ENCODE measurements at places on chromosomes 12 and 14.

- DNase-seq, result peak; percentile 4
Measured at GRCh38 chr14:49114161-49114893, 471.9 kb downstream of the RPS29 start.

GRCh38 chr12:44227616-44228015, 391.7 kb downstream of the TMEM117 start:
- no peak for DNase-seq

GRCh38 chr12:31214626-31215517, 111.1 kb downstream of the SINHCAF start:
- DNase-seq, result no peak

DNA sequence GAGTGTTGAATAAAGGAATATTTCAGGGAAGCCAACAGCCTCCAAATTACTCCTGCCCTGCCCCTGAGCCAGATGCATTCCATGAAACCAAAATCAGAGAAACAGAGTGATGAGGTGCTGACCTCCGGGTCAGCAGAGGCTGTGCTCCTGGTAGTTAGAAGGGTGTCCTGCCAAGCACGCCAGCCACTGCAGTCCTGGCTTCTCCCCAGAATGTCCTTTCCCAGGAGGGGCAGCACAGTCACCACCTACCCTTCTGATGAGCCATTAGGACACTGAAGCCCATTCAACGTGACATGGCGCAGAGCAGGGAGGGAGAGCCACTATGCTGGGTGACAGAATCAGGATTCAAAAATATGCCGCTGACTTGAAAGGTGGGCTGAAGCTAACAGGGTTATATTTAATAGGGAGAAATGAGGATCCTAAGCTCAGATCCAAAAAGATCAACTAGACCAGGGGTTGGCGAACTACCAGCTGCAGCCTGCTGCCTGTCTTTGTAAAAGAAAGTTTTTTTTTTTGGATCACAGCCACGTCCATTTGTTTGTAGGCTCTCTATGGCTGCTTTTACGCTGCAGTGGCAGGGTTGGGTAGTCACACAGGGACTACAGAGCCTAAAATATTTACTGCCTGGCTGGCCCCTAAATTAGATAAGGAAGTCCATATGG, 34.5 kb upstream of the PLEK2 start:
- DNase-seq, result no peak

GRCh38 chr12:27524839-27525753, 1.1 kb downstream of the PPFIBP1 start:
- DNase-seq, result peak; percentile 12

DNA sequence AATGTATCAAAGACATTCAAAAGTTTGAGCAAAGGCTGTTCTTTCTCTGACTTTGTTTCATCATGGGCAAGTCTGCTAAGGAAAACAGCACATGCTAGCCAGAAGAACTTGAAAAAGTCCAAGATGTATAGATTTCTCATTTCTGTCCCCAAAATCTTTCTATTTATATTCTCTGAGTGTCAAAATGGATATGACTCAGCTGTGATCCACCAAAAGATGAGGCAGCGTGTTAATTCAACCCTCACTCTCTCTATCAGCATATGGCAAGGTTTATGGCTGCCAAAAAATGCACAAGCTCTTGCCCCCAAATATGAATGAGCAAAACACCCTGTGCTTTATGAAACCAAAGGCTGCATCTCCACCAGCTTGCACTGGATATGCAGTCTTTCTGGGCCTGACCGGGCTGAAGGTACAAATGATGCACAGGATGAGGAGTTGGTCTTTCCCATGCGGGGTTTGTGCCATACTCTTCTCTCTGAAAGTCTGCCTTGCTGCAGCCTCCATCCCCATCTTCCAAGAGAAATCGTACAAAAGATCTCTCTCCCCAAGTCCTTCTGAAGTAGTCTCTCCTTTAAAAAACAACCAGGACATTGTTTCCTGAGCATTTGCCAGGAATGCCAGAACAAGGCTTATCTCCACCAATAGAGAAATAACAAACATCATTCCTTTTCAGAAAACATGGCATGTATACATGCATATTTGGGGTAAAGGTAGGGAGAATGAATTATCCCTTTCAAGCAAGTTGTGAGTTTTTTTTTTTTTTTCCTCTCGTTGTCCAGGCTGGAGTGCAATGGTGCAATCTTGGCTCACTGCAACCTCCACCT, 203.4 kb downstream of the TMX1 start:
- peak; percentile 30 for DNase-seq

GRCh38 chr14:100828031-100828769, 2.3 kb downstream of the MEG3 start:
- peak; percentile 37 for DNase-seq

- DNase-seq, result no peak
Measured at GRCh38 chr12:56922031-56922430, 12.2 kb downstream of the SDR9C7 start.

GRCh38 chr12:68905733-68906132, 27.2 kb downstream of the CPM start:
- DNase-seq, result no peak

GRCh38 chr12:96237465-96238077, 43.4 kb downstream of the ELK3 start:
- peak; percentile 19 for DNase-seq

DNA sequence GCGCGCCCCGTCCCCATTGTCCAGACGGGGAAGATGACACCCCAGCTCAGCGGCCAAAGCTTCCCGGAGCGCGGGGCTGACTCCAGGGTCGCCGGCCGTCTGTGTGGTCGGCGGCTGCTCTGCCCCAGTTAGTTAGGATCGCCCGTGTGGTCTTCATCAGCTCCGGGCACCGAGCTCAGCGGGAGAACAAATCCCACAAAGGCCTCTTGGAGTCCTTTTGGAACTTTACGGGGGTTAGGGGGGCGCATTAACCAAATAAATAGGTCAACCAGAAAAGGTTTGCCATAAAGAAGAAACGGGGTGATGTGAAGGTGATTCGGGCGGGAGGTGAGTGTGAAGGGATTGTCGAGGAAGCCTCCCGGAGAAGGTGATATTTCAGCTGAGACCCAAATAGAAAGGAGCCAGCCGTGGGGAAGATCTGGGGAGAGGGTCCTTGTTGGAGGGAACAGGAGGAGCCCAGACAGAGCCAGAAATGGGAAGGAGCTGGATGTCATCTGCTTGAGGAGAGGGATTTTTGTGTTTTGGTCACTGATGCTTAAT, 697 bp downstream of the ATP6V0A2 start:
- DNase-seq, result no peak

DNA sequence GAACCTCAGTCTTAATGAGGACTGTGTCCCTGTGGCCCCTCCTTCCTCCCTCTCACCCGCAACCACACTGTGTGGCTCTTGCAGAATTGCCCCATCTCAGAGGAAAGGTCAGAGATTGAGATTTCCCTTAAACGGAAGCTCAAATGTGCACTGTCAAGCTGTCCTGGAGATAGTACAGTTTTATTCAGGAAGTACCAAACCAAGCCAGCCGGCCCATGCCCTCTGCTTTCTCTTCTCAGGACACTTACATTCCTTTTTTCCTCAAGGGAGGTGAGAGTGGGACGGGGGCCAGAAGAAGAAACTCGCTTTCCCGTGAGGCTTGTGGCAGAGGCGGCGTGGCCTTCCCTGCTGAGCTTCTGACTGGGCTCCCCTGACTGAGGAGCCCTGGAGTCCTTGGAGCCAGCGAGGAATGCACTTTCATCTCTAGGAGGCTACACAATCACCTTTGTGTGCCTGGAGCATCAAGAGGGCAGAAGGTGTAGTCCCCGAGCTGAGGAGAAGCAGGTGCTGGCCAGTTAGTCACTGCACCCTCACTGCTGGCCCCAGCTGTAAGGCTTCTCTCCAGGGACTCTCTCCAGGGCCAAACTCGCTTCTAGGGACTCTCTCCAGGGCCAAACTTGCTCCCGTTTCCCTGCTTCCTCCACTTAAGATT, 24.1 kb upstream of the ATP2A2 start:
- DNase-seq, result no peak

- no peak for DNase-seq
Measured at GRCh38 chr12:11922361-11922760, 148.4 kb upstream of the BCL2L14 start.
